ENCODE measurements at places on chromosomes 12 and 14.

DNA sequence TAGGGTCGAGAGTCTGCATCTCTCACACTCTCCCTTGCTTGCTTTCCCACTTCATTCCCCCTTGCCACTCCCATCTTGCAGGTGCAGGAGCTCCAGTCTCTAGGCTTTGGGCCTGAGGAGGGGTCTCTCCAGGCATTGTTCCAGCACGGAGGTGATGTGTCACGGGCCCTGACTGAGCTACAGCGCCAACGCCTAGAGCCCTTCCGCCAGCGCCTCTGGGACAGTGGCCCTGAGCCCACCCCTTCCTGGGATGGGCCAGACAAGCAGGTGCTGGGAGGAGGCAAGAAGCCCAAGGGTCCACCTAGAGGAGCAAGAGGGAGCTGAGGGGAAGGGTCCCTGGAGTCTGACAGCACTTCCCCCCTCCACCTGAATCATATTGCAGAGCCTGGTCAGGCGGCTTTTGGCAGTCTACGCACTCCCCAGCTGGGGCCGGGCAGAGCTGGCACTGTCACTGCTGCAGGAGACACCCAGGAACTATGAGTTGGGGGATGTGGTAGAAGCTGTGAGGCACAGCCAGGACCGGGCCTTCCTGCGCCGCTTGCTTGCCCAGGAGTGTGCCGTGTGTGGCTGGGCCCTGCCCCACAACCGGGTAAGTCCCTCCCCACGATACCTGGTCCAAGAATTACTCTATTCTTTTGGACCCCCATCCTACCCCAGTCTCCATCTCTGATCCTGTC is 4.2 kb downstream of the RNF31 start:
- DNase-seq: no peak

GRCh38 chr12:25372969-25373817 is 122.5 kb upstream of the KRAS start:
- DNase-seq: no peak

DNA sequence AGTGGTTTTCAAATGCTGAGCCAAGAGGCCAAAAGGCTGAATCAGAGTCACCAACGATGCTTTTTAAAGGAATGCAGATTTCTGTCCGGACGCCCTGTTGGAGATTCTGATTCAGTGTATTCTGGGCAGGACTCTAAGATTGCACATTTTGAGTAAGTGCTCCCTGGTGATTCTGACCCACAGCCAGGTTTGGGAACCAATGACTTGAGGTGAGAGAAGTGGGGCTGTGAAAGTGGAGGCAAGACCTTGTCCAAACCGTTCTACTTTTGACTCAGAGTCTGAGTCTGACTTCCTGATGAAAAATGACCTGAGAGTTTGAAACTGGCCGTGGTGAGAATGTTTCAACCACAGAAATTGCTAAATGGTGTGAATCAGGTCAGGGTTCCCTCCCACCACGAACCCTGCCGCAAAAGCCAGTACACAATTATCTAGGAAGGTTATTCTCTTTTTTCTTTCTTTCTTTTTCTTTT is 90.2 kb downstream of the NTN4 start:
- no peak for DNase-seq

DNA sequence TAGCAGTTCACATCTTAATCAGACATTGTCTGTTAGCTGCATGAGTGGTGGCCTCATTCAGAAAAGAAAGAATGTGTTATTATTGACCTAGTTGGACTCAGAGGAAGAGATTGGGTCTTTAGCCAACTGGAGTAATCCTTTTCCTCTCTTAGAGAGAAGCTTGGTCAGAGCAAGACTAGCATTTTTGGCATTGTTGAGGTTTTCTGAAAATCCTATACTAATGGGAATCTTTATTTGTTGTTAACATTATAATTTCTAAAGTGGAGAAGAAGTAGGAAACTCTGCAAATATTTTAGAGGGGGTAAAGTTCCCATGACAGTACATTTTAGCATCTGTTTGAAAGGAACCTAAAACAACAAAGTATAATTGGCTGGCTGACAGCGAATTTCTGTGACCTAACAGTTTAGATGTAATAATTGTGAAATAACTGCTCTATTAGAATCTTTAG is 9.7 kb downstream of the TOX4 start:
- no peak for DNase-seq

GRCh38 chr12:40663781-40664180 is 28.5 kb upstream of the CNTN1 start:
- no peak for DNase-seq

DNA sequence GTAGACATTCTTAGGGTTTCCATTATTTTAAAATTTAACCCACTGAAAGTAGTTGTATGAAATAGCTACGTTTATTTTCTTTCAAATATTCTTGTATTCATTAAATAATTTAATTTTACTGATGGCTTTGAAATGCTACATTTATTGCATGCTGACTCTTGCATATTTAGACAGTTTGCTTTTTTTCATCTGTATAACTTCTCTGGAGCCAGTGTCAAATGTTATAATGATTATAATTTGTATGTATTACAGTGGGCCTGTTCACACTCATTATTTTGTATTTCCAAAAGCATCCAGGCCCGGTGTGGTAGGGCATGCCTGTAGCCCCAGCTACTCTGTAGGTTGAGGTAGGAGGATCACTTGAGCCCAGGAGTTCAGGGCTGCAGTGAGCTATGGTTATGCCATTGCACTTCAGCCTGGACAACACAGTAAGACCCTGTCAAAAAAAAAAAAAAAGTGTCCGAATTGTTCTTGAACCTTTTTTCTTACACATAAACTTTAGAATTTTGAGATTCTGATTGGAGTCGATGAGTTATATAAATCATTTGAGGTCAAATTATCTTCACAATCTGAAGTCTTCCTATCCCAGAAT is 905 bp downstream of the ZNF84 start:
- DNase-seq: no peak

DNA sequence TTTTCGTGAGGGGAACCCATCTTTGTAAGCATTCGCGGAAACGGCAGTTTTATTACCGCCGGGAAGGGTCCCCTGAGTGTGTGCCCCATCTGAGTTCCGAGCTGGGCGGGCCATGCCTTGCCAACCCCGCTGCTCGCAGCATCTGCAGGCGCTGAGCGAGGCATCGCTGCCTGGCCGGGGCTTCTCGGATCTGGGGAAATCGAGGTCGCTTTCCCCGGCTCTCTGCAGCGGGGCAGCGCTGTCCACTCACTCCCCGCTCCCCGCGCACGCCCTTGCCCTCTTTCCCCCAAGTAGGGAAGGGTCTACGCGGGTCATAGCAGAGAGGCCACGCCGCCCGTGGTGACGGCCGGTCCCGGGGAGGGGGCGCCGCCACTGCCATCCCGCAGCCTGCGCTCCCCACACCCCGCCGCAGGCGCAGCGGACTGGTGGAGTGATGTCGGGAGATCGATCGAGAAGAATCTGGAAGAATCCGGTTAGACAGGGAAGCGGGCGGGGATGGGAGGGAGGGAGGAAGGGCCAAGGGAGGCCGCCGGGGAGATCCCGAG is 507 bp upstream of the FKBP4 start:
- DNase-seq: no peak

- no peak for DNase-seq
Observed at GRCh38 chr12:124392271-124392666, 97.4 kb downstream of the RFLNA start.

DNA sequence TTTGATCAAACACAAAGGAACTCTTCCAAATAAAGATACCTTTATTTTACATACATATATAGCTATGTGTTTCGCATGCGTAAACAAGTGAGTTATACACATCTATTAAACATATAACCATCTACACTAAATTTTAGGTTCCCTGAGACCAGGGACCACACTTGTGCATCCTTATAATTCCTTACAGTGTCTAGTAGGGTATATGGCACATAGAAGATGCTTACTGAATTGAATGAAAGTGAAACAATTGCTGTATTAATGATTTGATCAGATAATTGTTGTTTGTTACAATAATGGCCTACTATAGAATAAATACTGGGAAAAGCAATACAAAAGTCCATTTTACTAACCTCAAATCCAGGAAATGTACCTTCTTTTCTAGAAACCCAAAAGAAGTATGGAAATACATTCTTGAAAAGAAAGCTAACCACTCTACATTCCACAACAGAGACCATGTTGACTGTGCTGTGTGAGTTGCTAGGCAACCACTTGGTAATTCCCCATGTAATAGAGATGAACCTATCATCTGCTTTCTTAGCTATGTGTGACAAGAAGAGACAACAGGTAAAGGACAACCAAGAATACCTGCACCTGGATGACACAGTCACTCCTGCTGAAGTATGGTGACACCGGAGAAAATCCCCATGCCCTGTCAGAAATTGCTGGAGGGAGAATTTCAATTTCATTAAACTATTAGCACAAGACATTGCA is 11.9 kb upstream of the CIPC start:
- DNase-seq: peak; percentile 66

DNA sequence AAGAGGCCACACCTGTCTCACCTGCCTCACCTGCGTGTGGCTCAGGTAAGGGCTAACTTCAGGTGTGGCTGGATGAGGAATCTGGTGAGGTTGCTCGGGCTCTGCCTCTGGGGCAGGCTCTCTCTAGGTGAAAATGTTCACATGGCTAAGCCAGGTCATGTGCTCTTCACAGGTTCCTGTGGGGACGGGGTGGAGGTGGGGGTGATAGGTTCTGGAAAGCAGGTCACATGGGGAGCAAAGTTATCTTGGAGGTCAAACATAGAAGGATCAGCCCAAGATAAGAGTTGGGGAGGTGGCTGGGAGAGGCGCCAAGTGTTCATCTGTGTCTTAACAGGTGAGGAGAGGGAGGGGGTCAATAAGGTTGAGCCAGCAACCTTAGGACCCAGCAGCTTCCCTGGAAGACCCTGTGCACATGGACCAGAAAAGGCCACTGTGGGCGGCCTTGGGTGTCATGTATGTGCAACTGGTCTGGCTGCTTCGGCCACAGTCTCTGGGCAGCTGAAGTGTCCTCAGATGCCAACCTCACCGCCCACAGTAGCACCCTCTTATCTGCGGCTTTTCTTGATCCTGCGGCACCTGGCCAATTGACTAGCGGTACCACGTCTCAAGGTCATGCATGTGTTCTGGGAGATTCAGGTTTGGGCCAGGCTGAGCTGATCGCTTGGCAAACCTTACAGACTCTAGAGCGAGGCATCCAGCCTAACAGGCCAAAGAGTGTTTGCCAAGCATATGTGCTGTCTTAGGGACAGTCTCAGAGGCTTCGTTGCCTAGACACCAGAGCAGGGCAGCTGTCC is 60.5 kb downstream of the CACNA1C start:
- DNase-seq: no peak

DNA sequence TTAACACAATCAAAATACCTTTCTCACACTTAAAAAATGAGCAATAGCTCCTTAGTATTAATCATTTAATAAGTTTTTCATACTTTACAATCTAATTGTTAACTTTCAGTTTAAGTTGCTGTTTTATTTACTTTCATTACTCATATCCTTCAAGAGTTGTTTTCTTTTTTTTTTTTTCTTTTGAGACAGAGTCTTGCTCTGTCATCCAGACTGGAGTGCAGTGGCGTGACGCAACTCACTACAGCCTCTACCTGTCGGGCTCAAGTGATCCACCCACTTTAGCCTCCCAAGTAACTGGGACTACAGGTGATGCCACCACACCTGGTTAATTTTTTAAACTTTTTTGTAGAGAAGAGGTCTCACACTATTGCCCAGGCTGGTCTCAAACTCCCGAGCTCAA is 16.1 kb downstream of the ZBTB1 start:
- DNase-seq: no peak

DNA sequence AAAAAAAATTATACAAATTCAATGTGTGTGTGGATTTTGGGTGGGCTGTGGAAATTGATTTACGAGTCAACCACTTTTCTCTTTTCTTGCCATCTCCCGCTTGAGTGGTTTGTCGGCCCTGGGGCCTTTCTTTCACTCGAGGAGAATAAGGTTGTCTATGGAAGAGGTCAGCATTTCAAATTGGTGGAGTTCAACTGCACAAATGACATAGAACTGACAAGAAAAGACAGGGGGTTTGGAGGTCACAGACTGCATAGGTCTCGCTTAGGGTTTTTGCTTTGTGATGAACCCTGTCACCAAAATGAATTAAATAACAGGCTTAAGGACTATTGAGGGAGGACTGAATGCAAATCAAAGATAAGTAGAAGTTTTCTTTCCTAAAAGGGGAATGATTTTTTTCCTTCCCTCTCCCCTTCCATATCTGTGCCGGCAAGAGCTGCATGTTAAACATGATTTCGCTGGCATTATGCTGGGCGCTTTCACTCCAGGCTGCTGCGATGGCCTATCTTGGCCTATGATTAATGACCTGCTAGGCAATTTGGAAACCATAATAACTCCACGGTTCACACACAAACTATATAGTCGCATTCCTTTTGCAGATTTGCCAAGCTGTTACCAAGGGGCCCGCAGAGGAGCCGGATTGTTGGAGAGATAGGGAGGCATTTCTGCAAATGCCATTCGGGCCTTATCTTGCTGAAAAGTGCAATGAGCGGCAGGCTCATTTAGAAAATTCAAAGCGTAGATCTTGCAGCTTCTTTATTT is 20.7 kb downstream of the ASCL1 start:
- DNase-seq: no peak

GRCh38 chr12:93667672-93668071 is 9.5 kb upstream of the CRADD start:
- no peak for DNase-seq

DNA sequence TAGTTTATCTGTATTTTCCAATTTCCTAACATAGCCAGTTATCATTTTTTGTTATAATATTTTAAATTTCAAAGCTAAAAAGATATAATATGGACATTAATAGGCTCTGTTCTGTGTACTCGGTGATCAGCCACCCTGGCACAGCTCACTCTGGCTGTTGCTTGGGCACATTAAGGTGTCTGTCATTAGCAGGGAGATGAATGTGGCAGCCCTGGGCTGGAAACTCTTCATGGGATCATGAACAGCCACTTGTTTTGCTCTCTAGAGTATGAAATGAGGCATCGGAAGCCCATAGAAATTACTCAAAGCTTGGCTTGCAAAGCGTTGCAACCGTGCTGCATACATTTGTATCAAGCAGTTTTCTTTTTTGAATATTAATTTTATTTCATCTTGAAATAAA is 233.2 kb downstream of the DACT1 start:
- no peak for DNase-seq

DNA sequence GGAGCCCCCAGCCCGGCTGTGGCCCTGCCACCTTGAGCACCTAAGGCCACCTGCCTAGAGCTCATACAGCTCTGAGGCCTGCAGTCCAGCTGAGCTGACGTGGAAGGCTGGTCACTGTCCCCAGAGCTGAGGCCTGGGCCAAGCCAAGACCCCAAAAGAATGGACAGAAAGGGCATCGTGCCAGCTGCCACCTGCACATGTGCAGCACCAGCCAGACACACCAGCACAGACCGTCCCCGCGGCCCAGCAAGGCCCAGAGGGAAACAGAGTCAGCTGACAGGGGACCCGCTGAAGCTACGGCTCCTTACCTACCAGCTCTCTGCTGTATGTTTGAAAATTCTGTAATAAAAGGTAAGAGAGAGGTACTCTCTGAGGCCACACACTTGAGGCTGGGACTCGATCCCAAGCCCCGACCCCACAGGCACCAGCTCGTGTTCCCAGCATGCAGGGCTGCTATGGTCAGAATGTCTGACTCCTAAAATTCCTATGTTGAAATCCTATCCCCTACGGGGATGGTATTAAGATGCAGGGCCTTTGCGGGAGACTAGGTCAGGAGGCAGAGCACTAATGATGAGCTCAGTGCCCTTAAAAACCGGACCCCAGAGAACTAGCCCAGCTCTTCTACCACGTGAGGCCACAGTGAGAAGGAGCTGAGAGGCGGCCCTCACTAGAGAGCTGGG is 25.4 kb downstream of the BRF1 start:
- DNase-seq: no peak

- DNase-seq: no peak
Observed at GRCh38 chr12:122174155-122174845, at the start of gene IL31. IL31 (minus strand) TSS chr12:122174221; CDS start chr12:122174172, 49 bp downstream.

- no peak for DNase-seq
Observed at GRCh38 chr12:96294831-96295230, 100.7 kb downstream of the ELK3 start.
